ENCODE measurements at places on chromosomes 7 and 10. TPM values are rescaled to one million over a fixed set of nuclear protein-coding genes. Genes with fewer than 3 reads are reported as not detected.

DNA sequence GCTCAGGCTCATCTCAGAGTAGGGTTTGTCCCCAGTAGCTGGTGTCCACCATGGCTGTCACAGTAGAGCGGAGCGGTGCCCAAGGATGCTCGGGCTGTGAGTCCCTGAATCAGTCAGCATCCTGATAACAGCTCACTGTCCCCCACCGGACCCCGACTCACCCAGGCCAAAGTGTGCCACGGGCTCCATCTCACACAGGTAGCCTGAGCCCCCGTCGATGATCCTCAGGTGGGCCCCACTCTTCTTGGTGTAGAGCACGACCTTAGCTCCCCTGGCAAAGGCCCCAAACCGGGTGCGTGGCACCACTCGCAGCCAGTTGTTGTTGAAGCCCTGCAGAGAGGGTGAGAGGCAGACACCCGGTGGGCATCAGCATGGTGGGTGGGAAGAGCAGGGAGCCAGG lies 45.4 kb downstream of the GOLGA7B start:
- no peak for DNase-seq

- no peak for DNase-seq
Measured at GRCh38 chr7:22563621-22564241, 63.7 kb upstream of the STEAP1B start.

GRCh38 chr10:66214721-66215404 lies 711.0 kb upstream of the LRRTM3 start:
- no peak for DNase-seq

- DNase-seq, result no peak
Measured at GRCh38 chr7:54837168-54837567, 78.2 kb upstream of the SEC61G start.

GRCh38 chr7:117183729-117184128 lies 139.1 kb downstream of the WNT2 start:
- DNase-seq, result no peak

GRCh38 chr7:150384406-150385301 lies 5.5 kb downstream of the ZNF775 start:
- no peak for DNase-seq

Gene ADRB1
- polyA plus RNA-seq, result 0.12 TPM

Gene AMPH
- not detected for polyA plus RNA-seq

Measured in immature natural killer cell (primary cell).